ENCODE measurements at places on chromosomes 16 and 17.

DNA sequence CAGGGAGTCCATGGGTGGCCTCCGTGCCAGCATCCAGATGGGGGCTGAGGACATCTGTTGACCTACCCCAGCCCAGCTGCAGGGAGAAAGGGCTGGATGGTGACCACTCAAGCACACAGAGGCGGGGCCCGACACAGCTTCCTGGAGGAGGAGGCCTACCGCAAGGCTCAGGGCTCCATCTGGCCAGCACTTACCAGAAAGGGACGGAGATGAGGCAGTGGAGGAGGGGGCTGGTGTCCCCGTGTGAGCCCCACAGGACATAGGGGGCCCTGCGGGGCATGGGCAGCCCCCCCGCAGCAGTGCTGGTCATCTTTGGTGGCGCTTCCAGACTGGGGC, 147.5 kb upstream of the CIBAR2 start:
- DNase-seq = no peak

DNA sequence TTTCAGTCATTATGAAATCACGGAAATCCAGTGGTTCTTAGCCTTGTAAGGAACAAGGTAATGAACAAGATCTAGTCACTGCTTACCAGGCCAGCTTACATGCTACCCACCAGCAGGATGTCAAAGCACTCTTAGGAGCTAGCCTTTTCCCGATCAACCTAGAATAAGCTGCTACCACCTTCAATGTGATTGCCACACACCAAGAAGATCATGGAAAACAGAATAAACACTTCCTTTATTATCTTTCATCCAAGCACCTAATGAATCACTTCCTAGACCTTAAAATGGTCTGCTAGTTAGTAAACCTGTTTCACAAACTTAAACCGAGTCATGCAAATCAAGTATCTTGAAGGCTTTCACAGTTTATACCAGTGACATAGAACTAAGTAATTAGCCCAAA, 5.0 kb downstream of the BBS2 start:
- DNase-seq = no peak

DNA sequence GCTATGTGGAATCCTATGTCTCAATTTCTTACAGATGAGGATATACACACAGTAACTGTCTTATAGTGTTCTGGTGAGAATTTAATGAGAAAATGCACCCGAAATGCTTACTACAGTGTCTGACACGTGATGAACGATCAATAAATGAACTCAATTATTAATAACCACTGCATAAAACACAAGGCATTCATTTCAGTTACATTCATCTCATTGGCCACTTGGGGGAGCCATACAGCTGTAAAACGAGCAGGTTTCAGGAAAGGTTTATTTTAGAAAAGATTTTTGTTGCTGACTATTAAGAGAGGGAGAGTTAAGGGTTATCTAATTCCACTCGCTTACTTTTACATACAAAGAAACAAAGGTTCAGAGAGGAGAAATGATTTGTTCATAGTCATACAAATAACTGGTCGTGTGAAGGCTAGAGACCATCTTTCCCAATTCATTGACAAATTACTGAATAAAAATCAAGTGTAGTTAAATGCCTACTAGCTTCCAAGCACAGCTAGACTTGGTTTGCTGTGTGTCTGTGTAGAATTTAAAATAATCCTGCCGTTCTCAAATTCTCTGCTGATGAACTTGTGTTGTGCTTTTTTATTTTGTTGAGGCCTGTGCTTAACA, 160.1 kb downstream of the MAP2K4 start:
- peak; percentile 8 for DNase-seq

GRCh38 chr17:537133-537532, 177.5 kb downstream of the VPS53 start:
- DNase-seq = no peak

DNA sequence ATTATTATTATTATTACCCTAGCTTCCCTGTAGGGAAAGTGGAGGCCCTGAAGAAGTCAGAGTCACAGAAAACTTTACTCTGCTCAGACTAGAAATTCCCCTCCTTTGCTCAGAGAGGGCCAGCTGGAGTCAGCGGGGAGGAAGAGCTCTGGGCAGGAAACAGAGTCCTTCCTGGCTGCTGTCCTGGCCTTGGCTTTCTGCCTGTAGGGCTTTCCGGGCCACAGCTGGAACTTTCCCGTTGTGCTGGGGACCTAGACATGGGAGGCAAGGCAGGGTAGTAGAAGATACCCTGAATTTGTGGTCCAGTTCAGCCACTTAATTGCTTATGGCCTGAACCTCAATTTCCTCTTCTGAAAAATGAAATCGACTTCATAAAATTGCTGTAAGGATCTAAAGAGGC, 14.0 kb upstream of the CCL2 start:
- no peak for DNase-seq

DNA sequence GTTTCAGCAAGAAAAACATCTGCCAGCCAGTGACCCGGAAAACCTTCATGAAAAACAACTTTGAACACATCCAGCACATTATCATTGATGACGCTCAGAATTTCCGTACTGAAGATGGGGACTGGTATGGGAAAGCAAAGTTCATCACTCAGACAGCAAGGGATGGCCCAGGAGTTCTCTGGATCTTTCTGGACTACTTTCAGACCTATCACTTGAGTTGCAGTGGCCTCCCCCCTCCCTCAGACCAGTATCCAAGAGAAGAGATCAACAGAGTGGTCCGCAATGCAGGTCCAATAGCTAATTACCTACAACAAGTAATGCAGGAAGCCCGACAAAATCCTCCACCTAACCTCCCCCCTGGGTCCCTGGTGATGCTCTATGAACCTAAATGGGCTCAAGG, 22.2 kb downstream of the SLFN5 start:
- no peak for DNase-seq

DNA sequence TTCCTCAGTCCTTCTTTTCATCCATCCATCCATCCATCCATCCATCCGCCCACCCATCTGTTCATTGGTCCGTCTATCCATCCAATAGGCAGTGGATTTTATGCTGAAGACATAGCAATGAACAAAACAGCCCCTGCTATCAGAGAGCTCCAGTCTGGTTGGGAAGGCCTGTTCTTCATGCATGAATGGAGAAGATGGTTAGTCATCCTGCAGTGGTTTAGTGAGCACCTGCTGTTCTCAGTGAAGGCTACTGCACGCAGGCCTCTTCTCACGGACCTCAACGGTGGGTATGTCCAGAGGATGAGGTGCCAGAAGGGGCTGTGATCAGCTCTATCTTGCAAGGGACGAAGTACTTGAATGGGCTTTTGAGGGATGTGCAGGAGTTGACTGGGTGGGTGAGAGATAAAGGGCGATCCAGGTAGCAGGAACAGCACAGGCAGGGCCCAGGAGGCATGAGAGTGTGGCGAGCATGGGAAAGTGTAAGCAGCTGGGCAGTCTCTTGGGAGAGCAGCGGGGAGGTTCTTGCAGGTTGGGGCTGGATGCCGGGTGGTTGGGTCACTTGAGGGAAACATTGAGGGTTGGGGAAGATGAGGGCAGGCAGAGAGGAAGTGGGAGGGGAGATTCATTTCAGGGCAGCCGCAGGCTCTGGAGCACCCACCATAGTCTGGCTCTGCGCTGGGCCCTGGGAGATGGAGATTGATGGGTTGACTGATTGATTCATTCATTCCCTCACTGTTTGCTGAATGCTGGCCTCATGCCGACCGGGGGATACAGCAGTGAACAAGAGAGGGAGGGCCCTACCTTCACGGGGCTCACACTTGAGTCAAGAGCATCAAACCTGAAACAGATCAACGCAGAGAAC, 115.0 kb upstream of the CIBAR2 start:
- no peak for DNase-seq

DNA sequence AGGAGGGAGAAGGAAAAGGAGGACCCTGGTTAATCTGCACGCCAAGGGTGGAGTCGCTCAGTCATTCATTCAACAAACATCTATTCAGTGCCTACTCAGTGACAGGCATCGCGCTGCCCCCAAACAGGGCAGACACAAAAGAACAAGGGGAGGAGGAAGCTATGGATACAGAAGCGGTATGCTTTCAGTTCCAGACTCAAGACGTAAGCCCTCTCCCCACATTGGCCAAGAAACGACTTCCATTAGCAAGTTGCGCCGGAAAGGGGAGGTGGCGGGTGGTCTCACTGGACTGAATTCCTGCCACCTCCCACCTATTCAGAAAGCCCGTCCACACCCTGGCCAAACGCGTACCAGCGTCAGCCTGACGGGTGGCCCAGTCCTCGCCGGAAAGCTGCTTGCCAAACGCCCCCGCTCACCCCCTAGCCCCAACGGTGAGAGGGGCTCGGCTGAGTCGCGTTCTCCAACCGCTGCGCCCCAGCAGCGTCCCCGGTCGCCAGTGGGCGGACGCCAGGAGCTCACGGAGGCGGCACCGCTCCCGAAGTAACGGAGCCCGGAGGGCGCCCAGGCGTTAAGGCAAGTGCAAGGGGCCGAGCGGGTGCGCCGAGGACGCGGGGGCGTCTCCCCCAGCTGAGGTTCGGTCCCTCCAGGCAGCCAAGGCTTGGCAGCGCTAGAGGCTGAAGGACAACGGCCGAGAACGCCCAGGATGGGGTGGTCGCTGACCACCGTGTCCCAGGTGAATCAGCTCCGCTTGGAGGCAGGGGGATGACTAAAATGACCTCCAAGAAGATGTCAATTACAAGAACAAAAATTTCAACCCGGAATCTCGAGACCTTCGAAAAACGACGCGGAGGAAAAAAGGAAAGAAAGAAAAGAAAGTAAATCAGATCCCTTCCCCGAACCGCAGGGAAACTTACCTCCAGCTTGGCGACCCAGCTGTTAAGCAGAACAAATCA, 470.7 kb downstream of the SOX9 start:
- no peak for DNase-seq

DNA sequence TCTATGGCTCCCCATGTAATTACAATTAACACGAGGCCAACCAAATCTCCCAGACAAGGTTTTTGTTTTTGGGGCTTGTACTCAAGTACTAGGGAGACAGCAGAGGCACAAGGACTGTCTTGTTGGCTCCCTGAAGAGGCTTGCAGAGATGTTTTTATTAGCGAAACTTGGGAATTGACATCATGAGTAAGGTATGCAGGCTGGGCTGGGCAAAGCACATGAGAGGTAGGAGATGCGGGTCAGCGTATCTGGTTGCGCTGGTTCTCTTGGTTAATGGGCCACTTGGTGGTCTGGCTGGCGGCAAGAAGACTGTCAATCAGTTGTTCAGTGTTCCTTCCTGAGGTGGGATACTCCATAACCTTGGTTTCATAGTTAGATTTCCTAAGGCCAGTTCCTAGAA, 28.9 kb downstream of the LCMT1 start:
- DNase-seq = no peak

DNA sequence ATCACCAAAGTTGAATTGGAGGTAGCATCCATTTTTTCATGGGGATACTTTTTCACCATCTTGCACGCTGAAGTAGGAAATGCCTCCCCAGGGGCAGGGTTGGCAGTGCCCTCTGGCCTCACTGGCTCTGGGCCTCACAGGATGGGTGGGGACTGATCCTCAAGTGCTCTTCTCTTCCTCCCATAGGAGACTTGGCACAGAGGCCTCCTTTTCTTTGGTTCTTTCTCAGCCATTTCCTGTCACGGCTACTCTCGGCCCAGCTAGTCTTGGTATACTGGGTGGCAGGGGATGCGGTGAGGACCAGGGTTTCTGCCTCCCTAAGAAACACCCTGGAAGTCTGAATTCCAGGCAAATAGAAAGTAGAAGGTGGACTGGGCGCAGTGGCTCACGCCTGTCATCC, 58.2 kb downstream of the PECAM1 start:
- no peak for DNase-seq

DNA sequence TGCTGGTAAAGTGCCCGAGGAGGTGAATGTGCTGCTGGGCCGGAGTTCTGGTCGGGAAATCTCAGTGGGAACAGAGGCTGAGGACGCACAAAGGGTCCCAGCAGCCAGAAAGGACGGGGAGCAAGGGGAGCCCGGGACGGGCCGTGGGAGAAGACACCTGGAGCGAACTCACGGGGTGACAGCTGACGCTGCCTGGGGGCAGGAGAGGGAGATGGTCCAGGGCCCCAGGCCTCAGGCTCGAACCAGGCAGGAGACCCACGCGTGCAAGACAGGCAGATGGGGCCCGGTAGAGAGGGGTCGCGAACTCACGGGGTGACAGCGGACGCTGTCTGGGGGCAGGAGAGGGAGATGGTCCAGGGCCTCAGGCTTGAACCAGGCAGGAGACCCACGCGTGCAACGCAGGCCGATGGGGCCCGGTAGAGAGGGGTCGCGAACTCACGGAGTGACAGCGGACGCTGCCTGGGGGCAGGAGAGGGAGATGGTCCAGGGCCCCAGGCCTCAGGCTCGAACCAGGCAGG, 72.9 kb downstream of the METRNL start:
- DNase-seq = no peak

DNA sequence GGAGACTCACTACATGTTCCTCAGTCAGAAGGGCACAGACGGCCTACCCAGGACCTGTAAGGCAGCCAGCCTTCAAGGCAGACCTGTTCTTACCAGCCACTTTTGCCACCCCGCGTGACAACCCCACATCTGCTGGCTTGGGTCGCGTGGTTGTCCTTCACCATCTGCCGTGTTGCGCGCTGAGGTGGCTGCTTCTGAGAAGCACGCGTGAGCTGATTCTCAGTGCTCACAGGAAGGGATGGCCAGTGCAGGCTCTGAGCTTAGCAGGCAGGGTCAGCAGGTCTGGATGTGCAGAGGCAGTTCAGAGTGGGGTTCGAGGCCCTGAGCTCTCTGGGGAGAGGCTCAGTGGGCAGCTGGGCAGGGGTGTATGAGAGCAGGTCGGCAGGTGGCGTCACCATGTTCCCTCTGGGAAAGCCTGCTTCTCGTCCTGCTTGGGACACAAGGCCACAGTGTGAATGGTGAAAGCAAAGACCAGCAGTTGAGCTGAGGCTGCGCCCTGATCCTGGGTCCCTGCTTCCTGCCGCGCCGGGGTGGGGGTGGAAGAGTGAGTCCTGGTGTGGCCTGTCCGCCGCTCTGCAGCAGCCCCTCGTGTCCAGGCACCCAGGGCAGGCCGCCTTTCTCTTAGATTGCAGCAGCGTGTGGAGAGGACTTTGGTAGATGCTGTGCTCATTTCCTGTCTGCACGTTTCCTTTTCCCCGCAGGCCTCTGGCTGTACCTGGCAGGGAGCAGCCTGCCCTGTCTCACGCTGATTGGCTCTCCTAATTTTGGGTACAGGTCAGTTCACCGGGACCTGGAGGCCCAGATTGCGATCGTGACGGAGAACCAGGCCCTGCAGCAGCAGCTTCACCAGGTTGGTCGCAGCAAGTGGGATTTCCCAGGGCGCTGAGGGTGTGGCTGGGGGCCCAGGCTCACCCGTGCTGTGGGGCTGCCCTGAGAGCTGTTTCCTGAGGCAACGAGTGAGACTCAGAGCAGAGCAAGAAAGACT, 36.0 kb downstream of the PGS1 start:
- DNase-seq = no peak

DNA sequence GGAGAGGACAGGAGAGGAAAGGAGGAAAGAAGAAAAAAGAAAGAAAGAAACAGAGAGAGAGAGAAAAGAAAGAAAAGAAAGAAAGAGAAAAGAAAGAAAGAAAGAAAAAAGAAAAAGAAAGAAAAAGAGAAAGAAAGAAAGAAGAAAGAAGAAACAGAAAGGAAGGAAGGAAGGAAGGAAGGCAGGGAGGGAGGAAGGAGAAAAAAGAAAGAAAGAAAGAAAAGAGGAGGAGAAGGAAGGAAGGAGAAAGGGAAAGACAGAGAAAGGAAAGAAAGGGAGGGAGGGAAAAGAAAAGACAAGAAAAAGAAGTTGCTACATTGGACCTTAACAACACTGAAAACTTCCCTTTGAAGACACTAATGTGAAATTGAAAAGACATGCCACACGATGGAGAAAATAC, 56.6 kb upstream of the CCL2 start:
- DNase-seq = no peak

All from CMK (cell line).